Pancreas (tissue), 10 donors: ENCODE measurements at places on chromosomes 6 and 20.

DNA sequence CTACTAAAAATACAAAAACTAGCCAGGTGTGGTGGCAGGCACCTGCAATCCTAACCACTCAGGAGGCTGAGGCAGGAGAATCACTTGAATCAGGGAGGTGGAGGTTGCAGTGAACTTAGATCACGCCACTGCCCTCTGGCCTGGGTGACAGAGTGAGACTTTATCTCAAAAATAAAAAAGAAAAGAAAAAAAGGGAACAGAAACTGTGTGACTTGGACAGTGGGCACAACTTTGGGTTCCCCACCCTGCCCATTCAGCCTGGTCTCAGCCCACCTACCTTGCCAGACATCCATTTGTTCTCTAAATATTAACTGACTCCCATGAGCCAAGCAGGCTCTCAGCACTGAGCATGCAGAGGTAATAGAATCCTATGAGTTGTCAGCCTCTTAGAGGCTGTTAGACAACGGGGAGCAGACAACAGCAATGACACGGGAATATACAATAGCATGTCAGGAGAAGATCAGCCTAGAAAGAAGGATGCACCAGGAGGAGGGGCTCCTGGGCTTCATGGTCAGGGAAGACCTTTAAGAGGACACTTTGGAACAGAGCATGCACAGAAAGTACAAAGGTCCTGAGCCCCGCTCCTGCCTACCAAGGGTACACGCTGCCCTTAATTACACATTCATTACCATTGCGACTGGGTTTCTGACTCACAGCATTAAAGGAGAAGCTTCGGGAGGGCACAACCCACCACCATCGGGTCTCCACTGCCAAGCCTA lies 20.0 kb downstream of the FAM209B start:
- no peak for DNase-seq

DNA sequence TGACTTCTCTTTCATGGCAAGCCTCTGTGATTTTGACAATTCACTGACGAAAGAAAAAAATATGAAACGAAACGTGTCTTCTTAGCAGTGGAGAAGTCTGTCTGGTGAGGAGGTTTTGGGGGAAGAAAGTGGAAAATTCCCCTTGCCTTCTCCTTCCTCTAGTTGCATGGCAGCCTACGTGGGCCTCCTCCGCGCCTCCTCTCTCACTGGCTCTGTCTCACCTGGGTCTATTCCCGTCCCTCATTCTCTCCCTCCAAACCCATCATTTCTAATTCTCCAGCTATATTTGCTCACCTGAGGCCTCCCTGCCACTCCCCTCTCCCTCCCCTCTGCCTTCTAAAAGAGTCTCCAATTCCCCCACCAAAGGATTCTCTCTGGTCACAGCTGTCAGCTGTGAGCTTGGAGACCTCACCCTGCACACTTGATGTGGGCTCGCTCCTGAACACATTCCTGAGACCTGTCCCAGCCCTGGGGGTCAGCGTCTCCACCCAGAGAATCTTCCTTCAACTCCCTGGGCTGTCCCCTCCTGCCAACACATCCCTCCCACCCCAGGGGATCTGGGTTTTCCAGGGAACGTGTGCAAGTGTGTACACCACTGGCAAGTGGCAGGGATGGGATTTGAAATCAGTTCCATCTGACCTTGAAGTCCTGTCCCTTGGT lies 159.6 kb upstream of the PMEPA1 start:
- no peak for DNase-seq

DNA sequence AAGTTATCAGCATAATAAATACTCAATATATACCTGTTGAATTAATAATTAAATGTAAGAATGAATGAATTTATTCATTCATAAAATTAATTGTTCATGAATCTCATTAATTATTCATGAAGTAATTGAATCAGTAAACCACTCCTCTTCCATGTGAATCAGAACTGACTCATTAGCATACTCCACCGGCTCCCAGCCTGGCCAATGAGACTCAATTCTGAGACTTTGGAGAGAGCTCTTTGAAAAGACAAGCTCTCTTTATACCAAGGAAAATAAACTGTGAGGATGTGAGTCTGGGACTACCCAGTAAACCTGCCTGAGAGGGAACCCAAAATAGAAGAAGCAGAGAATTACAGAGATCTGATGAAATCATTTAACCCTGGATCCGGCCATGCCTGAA lies 8.4 kb upstream of the SLC2A10 start:
- DNase-seq: no peak

DNA sequence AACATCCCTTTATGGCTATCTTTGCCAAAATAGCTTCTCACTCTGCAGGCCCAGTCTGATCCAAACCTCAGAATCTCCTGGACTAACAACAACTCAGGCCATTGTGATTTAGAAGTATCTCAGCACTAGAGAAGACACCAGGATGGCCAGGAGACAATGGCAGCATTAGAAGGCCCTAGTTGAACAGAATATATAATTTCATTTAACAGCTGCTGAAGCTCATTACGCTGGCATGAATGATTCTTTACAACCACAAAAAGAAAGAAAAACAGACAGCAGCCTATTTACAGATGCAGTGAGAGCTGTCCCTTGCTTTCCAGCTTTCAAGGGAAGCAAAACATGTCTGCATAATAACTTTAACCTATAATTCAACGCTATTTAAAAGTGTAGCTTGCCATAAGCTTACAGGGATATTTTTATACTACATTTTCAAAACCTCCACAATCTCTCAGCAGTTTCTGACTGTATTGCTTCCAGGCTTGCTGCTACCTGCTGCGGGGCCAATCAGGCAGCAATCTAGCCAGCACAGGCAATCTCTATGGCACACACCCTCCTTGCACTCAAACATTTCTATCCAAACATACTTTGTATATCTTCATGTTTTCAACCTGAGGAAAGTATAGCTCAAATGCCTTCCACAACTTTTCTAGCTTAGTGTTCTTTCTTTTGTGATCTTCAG lies 107.3 kb downstream of the OGFRL1 start:
- DNase-seq: no peak

DNA sequence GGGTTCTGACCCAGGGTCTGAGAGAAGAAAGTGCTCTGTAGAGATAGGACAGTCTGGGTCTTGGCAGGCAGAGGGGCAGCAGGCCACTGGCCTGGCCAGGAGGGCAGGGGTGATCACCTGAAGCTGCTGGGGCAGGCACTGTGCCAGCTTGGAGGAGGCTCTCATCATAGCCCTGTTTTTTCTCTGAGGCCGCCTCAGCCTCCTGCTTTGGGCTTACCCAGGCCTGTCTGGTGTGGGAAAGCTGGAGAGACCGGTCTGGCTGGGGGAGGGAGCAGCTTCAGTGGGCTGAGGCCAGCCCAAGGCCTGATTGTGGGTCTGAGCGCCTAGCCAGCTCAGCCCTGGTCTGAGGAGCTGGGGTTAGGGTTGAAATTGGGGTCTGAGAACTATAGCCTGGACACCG lies 3.9 kb downstream of the LPIN3 start:
- no peak for DNase-seq

DNA sequence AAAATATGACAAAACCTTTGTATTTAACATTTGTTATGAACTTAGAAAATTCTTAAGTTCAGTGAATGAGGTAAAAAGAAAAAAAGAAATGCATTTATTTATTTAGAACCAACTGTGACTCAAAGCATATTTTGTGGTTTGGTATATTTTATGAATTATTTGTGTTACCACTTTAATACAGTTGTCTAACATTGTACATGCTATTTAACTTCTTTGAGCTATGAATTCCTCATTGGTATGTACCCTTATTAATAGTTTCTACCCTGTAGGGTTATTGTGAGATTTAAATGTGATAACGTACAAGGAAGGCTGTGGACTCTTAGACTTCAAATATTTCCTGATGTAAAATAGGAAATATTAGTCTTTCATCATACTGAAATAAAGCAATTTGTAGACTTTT lies 162.6 kb downstream of the MMUT start:
- no peak for DNase-seq

GRCh38 chr6:149940672-149940982 lies 1.2 kb upstream of the ULBP2 start:
- peak; percentile 36 for DNase-seq

- no peak for DNase-seq
These were observed 6.3 kb upstream of the GABRR2 start for GRCh38 chr6:89321131-89321970.

DNA sequence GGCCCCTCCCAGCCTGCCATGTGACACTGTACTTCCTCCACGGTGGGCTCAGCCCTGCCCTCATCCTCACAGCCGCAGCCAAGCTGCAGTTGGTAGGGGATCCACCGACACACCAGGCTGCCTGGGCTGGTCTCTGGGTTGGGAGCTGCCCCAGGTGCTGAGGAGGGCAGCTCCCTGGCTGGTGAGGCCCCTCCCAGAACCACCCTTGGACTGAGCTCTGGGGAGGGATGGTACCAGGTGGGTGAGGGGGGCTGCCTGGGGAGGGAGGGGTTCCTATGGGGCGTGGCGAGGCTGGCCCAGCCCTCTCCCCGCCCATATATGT lies 185 bp upstream of the TNFRSF6B start:
- peak; percentile 82 for DNase-seq

DNA sequence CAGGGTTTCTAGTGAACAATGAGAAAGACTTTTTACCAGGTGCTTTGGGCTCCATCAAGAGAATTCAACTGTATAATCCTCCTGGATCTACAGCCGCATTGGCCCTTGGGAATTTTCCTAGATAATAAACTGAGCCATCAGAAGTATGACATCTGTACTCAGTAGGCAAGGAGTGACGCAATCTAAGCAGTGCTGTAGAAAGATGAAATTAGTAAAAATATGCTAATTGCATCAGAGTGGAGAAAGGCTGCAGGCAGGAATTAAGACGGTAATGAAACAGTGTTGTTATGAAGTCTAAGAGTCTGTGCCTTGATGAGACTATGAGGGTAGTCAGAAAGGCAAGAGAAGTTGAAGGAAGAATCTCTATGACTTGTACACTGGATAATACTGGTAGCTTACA lies 507.9 kb upstream of the SOX4 start:
- no peak for DNase-seq

DNA sequence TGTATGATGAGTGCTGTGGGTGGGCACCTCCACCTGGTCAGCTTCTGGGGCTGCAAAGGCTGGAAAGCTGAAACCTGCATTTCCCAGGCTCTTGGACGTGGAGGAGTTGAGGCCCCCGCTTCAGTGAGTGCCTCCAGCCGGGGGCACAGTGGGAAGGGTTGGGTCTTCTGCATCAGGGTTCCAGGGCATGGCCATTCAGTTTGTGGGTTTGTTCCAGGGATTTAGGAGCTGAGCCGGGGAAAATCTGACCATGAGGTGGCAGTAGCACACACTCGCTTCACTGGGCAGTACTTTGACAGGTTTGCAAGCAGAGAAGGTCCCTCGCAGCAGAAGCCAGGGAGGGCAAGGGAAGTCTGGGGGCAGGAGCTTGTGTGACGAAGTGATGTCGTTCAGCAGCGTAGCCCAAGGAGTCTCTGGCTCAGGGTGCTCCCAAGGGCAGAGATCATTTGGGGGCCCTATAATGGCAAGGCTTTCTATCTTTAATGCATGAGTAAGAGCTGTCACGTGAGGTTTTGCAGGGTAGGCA lies 69.5 kb upstream of the SULF2 start:
- DNase-seq: no peak

GRCh38 chr6:37514837-37515236 lies 15.1 kb upstream of the CCDC167 start:
- no peak for DNase-seq
